Activated CD8-positive, alpha-beta memory T cell treated with anti-CD3 and anti-CD28 coated beads for 1 hour (primary cell): ENCODE measurements at places on chromosomes 3 and 15.

- DNase-seq, result no peak
These were observed 41.7 kb upstream of the PCSK6 start for GRCh38 chr15:101531170-101531569.

DNA sequence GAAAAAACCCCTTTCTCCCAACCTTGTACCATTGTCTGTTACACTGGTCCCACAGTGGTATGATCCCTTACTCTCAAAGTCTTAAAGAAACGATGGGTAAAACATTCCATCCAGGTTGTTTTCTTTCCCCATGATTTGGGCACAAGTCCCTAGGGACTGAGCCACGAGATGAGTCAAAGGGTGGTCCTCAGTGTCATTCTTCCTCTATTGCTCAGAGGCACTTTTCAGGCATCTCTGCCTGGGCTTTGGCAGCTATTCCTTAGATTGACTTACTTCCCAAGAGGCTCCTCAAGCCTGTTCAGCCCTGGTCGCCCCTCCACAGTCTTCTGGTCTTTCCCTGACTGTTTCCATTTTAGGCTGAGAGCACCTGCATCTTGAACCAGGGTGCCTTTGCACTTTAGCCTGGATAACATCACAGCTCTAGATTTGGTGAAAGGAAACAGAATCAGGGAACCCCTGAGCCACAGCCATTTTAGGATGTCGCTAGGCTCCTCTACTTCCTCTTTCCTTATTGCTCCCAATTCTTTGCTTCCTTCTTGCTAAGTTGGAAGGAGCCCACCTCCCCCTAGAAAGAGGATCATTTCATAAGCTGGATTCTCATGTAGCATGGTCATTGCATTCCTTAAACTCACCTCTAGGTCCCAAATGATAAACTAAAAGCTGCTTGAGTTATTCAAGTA is 131.0 kb upstream of the TPRG1 start:
- no peak for DNase-seq

DNA sequence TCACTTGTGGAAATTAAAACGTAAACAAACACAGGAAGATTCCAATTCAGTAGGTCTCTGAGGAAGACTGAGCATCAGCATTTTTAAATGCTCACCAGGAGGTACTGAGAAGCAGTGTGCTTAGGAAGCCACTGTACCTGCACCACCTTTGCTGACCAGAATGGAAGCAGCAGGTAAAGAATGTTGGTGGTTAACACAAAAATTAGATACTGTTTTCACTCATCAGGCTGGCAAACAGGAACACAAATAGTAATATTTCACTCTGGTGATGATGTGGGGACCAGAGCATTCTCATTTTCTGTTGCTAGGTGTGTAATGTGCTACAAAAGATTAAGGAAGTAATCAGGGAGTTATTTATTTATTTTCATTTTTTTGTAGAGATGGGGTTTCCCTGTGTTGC is 29.9 kb upstream of the GHSR start:
- no peak for DNase-seq

- DNase-seq, result no peak
These were observed 270.3 kb downstream of the RPLP1 start for GRCh38 chr15:69722924-69723323.

GRCh38 chr15:92846741-92847140 is 53.4 kb upstream of the CHD2 start:
- DNase-seq, result no peak

DNA sequence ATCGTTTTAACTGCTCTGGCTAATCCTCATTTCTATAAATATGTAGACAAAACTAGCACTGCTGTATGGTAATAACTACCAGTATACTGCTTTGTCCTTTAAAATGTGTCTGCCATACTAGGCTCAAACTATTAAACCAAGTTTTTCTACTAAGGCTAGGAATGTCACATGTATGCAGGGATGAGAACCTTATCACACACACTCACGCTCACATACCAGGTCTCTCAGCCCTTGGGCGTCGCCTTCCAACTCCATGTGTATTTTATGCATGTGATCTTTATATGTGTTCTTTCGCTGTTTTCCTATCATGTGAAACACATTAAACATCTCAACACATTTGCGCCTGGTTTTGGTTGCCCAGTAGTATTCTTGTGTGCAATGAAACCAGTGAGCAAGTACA is 32.6 kb downstream of the ATP2C1 start:
- no peak for DNase-seq

DNA sequence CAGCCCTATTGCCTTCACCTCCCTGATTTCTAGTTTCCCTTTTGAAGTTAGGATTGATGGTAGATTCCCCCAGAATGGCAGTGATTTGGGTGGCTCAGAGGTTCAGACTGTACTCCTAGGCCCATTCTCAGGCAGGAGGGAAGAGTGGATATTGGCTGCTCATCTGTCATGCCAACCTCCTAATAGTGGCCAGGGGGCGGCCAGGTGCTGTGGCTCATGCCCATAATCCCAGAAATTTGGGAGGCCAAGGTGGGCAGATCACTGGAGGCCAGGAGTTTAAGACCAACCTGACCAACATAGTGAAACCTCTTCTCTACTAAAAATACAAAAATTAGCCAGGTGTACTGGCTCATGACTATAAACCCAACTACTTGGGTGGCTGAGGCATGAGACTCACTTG is 11.3 kb downstream of the RRP9 start:
- DNase-seq, result no peak

DNA sequence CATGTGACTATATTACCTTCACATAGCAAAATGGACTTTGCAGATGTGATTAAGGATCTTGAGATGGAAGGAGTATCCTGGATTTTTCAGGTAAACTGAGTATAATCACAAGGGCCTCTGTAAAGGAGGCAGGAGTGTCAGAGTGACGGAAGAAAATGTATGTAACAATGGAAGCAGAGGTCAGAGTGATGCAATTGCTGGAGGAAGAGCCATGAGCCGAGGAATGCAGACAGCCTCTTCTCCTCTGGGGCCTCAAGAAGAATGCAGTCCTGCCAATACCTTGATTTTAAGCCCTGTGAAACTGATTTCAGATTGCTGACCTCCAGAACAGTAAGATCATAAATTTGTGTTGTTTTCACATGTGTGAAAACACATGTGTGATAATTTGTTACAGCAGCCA is 15.1 kb downstream of the HEMK1 start:
- no peak for DNase-seq

- DNase-seq, result no peak
These were observed 25.8 kb upstream of the RSL24D1 start for GRCh38 chr15:55222588-55222987.

GRCh38 chr3:64441861-64442260 is 216.6 kb upstream of the PRICKLE2 start:
- DNase-seq, result no peak

GRCh38 chr3:41001556-41001955 is 197.7 kb upstream of the CTNNB1 start:
- DNase-seq, result no peak

- no peak for DNase-seq
These were observed 22.2 kb downstream of the SCN11A start for GRCh38 chr3:39029556-39029955.

- DNase-seq, result no peak
These were observed 430.0 kb downstream of the SHQ1 start for GRCh38 chr3:72418244-72418643.

DNA sequence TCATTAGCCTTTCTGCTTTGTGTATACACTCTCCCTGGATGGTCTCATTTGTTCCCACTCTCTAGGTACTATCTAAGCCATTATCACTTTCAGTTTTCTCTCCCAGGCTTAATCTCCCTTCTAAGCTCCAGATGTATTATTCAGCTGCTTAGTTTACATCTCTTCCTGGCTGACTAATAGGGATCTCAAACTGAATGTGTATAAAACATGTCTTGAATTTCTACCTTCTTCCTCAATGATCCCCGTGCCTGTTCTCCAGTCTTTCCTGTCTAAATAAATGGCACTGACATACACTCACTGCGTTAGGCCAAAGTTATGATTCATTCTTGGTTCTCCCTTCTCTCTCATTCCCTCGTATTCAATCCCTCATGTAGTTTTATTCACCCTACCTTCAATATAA is 127.3 kb downstream of the NR2F2 start:
- DNase-seq, result no peak

DNA sequence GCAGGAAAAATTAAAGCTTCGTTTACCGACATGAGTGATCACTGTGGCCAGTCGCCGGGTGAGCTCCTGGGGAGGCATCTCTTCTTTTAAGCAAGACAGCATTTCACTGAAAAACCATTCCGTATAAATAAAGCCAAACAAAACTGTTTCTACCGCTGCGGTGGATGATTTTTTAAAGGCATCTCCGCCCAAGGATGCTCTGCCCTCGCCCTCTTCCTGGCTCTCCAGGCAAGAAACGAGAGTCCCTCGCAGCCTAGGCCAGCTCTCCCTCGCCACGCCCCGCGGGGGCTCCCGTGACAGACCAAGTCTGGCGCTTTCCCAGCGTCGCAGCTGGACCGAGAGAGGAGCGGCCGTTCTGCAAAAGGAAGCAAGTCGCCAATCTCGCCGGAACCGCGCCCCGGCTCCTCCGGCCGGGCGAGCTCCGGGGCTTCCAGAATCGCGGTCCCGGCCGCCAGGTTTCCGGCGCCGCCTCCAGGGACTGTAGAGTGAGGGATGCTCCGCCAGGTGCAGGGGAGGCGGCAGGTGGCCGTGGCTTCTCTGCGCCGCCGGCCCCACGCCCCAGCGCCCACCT is 458 bp downstream of the MCF2L2 start:
- DNase-seq, result no peak

- DNase-seq, result no peak
These were observed 26.6 kb downstream of the SRPRB start for GRCh38 chr3:133831966-133832801.

DNA sequence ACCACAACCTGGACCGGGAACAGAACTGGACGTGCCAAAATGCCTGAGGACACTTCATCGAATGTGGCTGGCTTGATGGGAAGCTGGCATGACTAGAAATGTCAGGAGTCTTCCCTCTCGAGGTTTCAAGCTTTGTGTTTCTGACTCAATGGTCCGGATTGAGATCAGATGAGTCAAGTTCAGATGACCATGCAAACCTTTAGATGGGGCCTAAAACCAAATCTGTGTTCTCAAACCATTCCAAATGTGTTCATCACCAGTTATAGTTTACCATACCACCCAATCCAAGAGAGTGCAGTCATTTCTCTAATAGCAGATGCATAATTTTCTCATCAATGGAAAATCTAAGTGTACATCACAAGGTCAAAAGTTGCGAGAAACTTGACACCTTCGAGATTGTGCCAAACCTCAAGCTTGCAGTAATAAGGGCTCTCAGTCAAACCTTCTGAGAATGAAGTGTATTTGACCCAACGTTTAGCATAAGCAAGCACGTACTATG is 369.1 kb downstream of the RORA start:
- DNase-seq, result no peak

DNA sequence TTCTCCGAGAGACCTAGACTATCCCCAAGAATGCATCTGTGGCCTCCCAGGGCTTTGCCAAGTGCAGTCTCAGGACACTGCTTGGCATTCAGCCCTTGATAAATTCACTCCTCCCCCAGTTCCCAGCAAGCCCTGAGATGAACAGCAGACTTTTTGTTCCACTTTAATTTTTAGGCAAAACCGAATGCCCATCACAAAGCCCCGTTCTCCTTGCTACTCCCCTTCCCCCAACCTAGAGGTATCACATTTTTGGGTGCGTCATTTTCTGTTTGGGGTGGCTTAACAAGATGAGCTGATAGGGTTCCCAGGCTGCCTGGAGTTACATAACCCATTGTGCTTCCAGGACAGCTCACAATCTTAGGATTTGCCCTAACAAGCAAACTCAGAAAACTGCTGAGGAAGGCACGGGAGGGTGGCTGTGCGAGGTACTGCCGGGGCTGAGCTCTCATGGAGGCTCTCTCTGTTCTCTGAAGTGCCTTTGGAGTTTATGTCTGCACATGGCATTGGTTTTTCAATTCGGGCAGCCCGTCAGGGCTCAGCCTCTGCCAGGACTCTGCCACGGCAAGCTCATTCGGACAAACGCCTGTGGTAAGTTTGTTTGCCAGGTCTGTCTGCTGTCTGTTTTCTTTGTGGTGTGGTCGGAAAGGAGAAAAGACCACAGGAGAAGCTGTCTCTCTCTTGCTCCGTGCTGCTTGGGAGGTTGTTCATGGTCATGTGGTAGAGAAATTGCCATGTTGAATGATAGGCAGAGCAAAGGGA is at the start of gene TRAK1:
Gene TRAK1, plus strand, starts transcription at position 385 of the 759 bp plus-strand sequence. Its CDS starts 113 bp downstream, at position 498.
- DNase-seq, result no peak

- no peak for DNase-seq
These were observed 10.8 kb downstream of the BHLHE40 start for GRCh38 chr3:4990069-4990468.

DNA sequence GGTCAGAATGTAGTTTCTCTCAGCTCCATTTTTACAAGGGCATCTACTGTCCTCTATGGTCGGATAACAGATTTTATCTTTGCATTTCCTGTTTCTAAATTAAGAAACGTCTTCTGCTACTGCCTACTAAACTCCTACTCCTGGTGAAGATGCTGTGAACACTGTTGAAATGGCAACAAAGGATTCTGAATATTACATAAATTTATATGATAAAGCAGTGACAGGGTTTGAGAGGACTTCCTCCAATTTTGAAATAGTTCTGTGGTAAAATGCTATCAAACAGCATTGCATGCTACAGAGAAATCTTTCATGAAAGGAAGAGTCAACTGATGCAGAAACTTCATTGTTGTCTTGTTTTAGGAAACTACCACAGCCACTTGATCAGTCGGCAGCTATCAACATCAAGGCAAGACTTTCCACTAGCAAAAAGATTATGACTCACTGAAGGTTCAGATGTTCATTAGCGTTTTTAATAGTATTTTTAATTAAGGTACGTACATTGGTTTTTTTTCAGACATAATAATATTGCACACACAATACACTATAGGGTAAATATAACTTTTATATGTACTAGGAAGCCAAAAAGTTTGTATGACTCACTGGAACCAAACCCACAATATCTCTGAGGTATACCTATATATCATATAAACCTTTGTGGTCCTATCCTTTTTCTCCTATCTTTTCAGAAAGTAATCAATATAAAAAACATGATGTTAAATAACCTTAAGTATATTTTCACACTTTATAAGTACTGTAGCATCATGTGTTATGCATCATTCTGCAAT is 156.1 kb downstream of the STAG1 start:
- no peak for DNase-seq

DNA sequence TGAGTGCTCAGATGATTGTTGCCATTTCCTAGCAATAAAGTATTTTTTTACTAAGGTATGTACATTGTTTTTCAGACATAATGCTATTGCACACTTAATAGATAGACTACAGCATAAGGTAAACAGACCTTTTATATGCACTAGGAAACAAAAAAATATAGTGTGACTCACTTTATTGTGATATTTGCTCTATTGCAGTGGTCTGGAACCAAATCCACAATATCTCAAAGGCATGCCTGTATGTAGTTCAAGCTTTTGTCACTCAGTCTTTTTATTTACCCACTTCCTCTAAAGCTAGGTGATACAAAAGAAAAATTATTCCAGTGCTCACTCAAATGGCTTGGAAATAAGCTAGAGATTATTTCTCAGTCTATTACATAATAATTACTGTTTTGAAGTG is 209.9 kb upstream of the VEPH1 start:
- DNase-seq, result no peak
